ENCODE measurements at places on chromosomes 3 and 15.

DNA sequence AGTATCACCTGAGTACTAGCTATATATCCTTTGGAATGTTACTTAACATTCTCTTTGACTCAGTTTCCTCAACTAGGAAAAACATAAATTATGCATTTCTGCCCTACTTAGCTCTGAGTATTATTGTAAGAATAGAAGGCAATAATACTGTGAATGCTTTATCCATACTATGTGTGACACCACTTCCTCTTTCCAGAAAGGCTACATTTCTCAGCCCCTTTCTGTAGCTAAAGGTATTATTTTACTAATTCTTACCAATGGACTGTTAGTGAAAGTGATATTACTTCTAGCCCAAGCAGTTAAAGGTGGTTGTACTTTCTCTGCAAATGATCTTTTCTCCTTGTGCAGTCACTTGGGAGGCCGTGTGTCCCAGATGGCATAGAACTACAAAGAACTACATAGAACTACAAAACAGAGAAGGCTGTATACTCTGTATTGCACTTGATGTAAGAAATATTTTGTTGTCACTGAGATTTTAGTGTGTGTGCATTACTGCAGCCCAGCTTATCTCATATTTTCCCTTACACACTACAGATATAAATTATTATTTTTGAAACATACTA lies 35.1 kb downstream of the MYH15 start:
- no peak for DNase-seq

GRCh38 chr15:55601374-55601773 lies 13.2 kb upstream of the PYGO1 start:
- no peak for DNase-seq

DNA sequence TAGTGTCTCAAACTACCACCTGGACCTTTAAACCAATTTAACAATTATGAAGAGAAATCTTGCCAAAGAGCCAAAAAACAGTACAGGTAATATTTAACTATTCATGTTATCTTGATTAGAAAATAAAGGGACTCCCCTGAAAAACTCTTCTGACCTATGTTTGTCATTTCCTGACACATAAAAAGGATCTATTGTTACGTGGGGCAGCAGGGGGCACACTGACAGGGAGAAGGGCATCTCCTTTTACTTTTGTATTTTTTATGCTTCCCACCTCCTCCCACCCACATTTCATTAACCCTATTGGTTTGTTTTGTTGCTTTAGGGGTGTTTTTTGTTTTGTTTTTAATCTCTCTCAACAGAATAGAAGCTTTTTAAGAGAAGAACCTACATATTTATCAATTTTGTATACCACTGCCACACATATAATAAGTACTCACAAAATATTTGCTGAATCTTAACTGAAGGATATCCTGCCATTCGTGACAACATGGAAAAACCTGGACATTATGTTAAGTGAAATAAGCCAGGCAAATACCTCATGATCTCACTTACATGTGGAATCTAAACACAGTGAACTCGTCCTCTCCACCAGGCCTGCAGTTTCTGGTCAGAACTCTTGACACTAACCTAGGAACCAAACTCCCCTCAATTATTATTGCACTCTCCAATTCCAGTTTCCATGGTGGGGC lies 17.7 kb downstream of the STAG1 start:
- no peak for DNase-seq

DNA sequence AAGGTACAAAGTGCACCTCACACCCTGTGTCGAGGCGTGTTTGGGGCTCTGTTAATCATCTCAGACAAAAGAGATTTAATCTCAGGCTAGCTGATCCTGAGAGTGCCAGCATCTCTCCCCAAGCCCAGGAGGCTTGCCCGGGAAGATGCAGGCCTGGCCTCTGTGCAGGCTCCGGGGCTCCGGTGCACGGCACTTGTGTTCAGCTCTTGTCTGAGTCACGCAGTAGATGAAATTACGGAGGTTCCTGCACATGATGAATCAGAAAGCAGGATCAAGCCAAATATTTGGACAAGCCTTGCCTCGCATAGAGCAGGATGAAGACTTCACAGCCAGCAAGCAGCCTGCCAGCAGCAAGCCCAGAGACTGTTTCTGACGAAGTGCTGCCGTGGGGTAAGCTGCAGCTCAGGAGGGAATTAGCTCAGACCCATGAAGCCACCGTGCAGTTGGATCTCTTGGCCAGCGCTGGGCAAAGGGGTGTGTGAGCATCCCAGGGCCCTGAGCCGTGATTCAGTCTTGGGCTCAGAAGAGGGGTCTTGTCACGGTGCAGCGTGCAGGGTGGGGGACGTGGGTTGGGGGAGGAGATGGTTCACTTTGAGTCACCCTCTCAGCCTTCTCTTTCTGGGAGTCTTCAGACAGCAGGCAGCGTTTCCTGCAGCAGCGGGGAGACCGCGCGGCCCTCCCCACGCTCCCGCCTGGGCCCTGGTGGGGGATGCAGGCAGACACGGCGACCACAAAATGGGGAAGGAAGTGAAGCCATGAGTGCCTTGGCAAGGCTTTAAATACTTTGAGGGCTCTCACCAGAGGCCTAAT lies 89.2 kb upstream of the MEF2A start:
- no peak for DNase-seq

DNA sequence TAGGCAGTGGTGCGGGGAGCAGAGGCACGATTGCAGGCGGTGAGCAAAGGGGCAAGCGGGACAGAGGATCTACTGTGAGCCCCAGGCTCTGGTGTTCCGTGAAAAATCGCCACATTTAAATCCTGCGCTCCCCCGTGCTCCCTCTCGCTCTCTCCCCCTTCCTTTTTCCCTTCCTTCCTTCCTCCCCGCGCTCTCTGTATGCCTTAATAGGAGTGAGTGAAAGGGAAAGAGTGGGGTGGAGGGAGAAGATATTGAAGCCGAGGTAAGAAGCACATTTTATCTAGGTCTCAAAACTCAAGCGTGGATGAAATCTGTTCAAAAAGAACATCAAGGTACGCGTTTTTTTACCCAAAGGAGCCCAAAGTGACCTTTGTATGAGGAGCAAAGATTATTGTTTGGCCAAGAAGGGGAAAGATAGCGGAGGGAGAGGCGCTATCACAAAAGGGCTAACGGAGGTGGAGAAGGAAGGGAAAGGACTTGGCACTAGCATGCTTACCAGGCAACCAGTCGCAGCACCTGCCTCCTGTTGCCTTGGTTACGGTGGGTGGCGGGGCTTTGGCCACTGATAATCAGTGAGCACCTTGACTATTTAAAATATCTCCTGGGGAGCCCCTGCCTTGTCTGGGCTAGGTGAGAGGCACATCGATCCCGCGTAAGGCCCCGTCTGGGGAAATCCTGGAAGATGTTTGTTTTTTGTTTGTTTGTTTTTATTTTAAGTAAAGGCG lies 14.9 kb upstream of the AEN start:
- no peak for DNase-seq

GRCh38 chr3:187615630-187616029 lies 54.6 kb downstream of the SST start:
- no peak for DNase-seq

DNA sequence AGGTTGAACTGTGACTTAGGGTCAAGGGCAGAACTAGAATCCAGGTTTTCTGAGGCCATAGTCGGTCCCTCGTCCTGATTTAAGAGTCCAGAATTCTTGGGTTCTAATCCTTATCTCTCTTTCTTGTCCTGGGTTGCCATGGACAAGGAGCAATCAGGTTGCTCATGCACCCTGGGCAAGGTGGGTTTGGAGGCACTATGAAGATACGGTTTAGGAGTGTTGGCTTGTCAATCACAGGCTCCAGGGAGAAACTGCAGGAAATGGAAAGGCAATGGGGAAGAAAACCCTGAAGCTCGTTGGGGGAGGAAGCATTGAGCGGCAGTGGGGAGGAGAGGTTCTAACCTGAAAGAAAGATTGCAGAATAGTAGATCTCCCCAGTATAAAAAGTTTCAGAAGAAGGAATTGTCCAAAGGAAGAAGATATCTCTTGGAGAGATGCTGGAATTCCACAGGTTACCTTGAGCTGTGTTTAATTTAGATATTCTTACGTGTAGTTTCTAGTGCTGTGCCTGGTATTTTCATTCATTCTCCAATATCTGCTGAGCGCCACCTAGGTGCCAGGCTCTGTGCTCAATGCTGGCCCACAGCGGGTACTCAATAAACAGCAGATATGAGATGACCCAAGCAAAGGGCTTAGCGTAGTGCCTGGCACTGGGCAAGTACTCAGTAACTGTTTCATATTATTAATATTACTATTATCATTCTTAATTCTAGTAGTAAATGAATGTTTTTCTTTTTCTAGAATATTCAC lies 2.0 kb downstream of the ACAN start:
- no peak for DNase-seq

- DNase-seq = no peak
Measured at GRCh38 chr15:94100863-94101262, 130.5 kb upstream of the MCTP2 start.

DNA sequence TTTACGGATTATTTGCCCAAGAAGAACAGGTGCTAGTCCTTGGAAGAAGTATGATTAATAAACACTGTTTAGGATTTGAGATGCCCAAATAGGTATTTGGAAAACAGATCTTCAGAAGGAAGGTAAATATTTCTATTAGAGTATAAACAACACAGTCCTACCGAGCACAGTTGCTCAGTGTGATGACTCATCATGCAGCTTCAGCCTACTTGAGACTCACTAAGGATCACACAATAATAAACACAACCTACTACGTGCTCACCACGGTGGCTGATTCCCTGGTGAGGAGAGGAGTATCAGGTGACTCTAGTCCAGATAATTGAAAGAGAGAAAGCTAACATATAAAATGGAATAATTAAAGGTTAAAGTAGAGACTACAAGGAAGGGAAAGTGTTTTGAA lies 72.0 kb downstream of the PDZRN3 start:
- no peak for DNase-seq

DNA sequence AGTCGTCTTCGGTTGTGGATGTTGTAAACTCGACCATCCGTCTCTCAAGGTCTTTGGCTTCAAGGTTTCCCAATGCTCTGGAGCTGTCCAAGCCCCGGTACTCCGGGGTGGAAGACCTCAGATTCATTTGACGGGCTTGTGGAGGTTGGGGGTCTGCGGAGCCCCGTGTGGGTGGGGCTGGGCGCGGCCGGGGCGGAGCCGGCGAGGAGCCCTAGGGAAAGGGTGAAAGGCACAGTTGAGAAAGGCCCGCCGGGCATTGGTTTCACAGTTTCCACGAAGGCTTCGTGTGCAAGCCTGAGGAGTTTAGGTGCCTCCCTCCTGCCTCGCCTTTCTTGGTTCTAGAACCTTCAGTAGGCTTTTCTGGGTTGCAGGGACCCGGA lies 360 bp upstream of the MGA start:
- no peak for DNase-seq

DNA sequence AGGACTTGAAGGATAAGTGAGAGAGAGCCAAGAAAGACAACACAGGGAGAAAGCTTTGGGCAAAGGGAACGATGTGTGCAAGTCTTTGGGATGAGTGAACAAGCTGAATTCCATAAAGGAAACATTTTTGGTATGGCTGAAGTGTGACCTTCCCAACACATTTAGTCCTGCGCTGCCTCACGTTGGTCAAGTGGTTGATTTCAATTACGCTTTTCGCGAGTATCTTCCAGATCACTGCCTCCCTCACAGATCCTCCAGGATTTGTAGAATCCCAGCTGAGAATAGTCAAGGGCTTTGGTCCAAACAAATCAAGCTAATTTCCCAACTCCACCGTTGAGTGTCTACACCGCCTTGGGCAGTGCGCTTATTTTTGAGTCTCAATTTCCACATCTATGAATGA lies 338.4 kb upstream of the ADAMTS9 start:
- no peak for DNase-seq

GRCh38 chr3:102529452-102529851 lies 94.6 kb downstream of the ZPLD1 start:
- no peak for DNase-seq

- DNase-seq = no peak
Measured at GRCh38 chr15:74855857-74856256, 12.9 kb upstream of the ULK3 start.

GRCh38 chr3:52892290-52892624 lies 5.1 kb downstream of the STIMATE start:
- no peak for DNase-seq

- DNase-seq = no peak
Measured at GRCh38 chr3:95911767-95912166, 902.6 kb upstream of the EPHA6 start.

- no peak for DNase-seq
Measured at GRCh38 chr3:66138336-66139313, 82.2 kb upstream of the SLC25A26 start.

DNA sequence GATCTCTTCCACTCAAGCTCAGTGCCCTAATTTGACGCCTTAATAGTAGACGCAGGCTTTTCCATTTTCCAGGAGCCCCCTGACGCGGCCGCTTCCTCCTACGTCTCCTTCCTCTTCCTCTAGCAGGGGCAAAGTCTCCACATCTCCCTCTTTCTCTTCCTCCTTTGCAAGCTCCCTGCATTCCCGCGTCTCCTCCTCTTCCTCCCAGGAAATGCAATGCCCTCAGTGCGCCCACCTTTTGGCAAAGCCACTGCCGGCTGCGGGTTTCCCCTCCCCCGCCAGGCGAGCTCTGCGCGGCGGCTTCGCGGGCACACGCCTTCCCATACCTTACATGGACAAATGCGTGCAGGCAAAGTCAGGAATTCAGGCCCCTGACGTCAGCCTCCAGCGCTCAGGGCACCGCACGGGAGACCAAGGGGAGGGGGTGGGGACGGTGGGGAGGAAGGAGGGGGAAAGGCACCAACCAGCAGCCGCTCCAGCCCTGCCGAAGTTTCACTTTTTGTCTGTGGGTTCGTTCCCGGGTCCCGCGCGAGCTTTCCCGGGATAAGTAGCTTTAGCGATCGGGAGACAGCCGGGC lies 432 bp upstream of the LPP start:
- no peak for DNase-seq

- no peak for DNase-seq
Measured at GRCh38 chr15:57092252-57092651, 173.8 kb downstream of the TCF12 start.

All from activated naive CD8-positive, alpha-beta T cell treated with anti-CD3 and anti-CD28 coated beads, Interleukin-2, amount 50 U/mL, for 16 hours (primary cell).